Upper lobe of right lung (tissue), 1 donor: ENCODE measurements at places on chromosomes 7 and 10. TPM values are rescaled to one million over a fixed set of nuclear protein-coding genes. Genes with fewer than 3 reads are reported as not detected.

The LIPJ gene
- not detected for total RNA-seq

The BRI3 gene
- total RNA-seq, result 530 TPM

The TFEC gene
- 29.8 TPM for total RNA-seq

The FKBP9 gene
- 113 TPM for total RNA-seq

The TRPV6 gene
- total RNA-seq, result 0.38 TPM

The SPDYE9 gene
- not detected for total RNA-seq

- DNase-seq, result no peak
- H3K36me3 ChIP-seq, result no peaks in the 10 kb centered on the region
- no peak overlapping the region for H3K27ac ChIP-seq
- H3K27me3 ChIP-seq, result peaks cover 6% of the 10 kb centered on the region
- no peak overlapping the region for H3K4me3 ChIP-seq
Measured at GRCh38 chr10:77661674-77662073, 24.1 kb upstream of the KCNMA1 start.

DNA sequence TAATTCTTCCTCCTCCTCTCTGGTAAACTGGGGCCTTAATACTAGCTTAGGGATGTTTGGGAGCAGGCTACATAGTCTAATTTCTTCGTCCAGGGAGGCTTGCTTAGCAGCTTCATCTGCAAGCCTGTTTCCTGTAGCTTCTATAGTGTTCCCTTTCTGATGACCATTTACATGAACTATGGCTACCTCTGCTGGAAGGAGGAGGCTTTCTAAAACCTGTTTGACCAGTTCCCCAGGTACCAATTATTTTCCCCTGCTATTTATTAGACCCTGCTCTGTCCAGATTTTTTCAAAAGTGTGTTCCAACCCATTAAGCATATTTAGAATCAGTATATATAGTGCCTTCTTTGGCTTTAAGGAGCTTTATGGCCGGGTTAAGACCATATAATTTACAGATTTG, 38.8 kb upstream of the DNAH11 start:
- H3K4me3 ChIP-seq, result no peak overlapping the region
- DNase-seq, result no peak
- H3K36me3 ChIP-seq, result no peaks in the 10 kb centered on the region
- H3K27me3 ChIP-seq, result no peaks in the 10 kb centered on the region

DNA sequence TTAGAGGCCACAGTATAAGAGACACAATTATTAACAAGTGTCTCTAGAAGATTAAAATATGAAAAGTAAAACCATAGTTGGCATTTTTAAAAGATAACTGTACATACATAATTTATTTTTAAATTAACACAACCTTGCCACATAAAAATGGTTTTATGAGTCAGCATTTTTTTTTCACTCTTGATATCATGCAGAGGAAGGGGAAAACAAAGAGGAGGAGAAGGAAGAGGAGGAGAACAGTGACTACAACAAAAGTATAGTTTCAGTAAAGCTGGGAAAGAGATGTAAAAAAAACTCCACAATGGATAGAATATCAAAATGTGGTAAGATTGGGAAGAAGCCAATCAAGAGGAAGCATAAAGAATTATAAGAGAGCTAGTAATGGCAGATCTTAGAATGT, 34.0 kb downstream of the CH25H start:
- H3K27ac ChIP-seq, result no peak overlapping the region
- H3K4me3 ChIP-seq, result no peak overlapping the region
- H3K27me3 ChIP-seq, result no peaks in the 10 kb centered on the region

DNA sequence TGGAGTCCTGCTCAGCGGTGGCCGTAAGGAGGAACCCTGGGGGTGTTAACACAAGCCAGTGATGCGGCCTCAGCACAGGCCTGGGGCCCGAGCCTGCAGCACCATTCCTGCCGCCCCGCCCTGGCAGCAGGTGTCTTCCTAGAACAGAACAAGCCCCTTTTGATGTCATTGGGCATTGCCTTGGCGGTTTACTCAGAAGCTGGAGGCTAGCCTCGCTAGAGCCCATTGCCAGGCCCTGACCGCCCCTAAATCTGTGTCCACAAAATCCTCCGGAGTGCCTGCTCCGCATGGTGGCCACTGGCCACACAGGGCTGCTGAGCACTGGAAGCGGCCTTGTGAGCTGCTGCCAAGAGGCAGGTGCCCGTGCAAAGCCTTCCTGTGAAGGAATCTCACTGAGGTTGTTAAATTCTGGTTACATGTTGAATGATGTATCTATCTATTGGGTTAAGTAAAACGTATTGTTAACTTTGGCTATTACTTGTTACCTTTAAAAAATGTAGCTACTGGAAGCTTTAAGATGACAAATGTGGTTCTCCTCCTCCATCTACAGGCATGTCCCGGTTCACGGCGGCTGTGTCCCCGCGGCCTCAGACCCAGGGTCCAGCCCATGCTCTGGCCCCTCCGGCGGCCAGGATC, 1.2 kb upstream of the INPP5A start:
- H3K4me1 ChIP-seq, result peaks cover 30% of the 10 kb centered on the region
- peak; percentile 64 for DNase-seq
- no peaks in the 10 kb centered on the region for H3K27me3 ChIP-seq

DNA sequence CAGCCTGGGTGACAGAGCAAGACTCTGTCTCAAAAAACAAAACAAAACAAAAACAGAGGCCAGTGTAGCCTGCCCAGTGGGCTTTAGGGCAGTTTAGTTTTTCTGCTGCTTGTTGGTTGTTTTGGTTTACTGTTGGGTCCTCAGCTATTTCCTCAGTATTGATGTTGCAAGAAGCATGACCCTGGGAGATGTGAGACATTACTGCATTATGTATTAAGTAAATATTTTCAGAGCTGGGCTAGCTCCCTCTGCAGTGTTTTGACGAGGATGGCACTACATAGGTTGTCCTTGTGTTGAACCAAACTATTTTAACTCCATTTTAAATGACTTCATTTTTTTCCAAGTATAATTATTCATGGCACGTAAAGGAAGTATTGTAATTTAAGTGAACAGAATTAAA, 4.8 kb downstream of the AKAP9 start:
- no peaks in the 10 kb centered on the region for H3K27me3 ChIP-seq
- no peaks in the 10 kb centered on the region for H3K36me3 ChIP-seq
- H3K4me1 ChIP-seq, result peaks cover 34% of the 10 kb centered on the region
- no peak for DNase-seq
- H3K4me3 ChIP-seq, result no peak overlapping the region

GRCh38 chr10:62769574-62770242, 34.8 kb upstream of the ADO start:
- no peak for DNase-seq
- H3K4me3 ChIP-seq, result no peak overlapping the region
- peaks cover 4% of the 10 kb centered on the region for H3K4me1 ChIP-seq
- H3K27ac ChIP-seq, result no peak overlapping the region
- no peaks in the 10 kb centered on the region for H3K36me3 ChIP-seq

DNA sequence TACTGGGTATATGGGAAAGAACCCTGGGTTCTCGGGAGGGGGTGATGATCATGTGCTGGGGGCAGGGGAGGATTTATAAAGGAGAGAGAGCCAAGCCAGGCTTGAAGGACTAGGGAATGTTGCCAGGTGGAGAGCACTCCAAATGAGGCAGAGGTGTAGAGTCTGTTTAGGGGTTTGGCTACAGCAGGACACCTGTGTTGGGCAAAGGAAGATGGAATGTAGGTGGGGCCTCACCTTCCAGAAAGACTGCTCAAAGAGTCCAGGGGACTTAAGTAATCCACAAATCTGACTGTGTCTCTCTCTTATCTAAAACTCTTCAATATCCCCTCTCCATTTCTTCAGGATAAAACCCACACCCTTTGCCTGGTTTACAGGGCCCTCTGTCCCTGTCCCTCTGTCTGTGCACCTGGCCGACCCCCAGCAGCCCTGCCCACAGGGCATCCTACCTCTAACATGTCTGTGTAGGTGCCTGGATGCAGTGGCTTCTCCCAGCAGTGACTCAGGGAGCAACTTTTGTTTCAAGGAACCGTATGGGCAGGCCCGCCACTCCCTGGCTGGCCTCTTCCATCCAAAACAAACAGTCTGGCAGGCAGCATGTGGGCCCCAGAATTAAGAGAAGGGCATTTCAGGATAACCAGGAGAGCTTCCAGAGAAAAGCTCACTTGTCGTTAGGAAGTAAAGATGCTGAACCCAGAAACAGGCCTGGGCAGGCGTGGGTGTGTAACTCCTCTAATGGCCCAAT, 10.6 kb upstream of the PLEKHA1 start:
- H3K27ac ChIP-seq, result no peak overlapping the region
- H3K4me3 ChIP-seq, result no peak overlapping the region
- H3K4me1 ChIP-seq, result no peaks in the 10 kb centered on the region
- no peaks in the 10 kb centered on the region for H3K36me3 ChIP-seq
- DNase-seq, result no peak

DNA sequence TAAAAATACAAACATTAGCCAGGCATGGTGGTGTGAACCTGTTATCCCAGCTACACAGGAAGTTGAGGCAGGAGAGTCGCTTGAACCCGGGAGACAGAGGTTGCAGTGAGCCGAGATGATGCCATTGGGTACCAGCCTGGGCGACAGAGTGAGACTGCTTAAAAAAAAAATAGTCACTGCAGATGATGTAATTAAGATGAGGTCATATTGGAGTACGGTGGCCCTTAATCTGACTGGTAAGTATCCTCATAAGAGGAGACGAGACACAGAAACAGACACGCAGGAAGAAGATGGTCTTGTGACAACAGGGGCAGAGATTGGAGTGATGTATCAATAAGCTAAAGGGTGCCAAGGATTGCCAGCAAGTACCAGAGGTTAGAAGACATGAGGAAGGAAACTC, 156.0 kb downstream of the FAM107B start:
- no peak for DNase-seq
- H3K4me3 ChIP-seq, result no peak overlapping the region
- H3K4me1 ChIP-seq, result peaks cover 13% of the 10 kb centered on the region
- no peaks in the 10 kb centered on the region for H3K27me3 ChIP-seq
- H3K36me3 ChIP-seq, result no peaks in the 10 kb centered on the region
- H3K27ac ChIP-seq, result no peak overlapping the region

DNA sequence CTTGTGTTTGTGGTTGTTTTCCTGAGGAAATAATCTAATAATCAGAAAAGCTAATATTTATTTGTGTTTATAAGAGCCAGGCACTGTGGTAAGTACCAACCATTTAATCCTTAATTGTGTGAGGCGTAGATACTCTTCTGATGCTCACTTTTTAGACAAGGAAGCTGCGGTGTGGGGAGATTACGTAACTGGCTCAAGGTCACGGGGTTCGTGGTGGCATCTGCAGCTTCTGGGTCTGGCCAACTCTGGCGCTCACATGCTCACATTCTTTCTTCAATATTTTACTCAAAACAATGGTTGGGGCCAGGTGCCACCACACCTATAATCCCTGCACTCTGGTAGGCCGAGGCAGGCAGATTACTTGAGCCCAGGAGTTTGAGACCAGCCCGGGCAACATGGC, 77.6 kb downstream of the RALA start:
- H3K4me3 ChIP-seq, result no peak overlapping the region
- no peak overlapping the region for H3K27ac ChIP-seq
- no peaks in the 10 kb centered on the region for H3K27me3 ChIP-seq
- DNase-seq, result peak; percentile 73

GRCh38 chr10:20858292-20859124, 38.6 kb downstream of the NEBL start:
- DNase-seq, result no peak
- H3K27me3 ChIP-seq, result no peaks in the 10 kb centered on the region
- H3K4me1 ChIP-seq, result no peaks in the 10 kb centered on the region
- no peak overlapping the region for H3K27ac ChIP-seq

DNA sequence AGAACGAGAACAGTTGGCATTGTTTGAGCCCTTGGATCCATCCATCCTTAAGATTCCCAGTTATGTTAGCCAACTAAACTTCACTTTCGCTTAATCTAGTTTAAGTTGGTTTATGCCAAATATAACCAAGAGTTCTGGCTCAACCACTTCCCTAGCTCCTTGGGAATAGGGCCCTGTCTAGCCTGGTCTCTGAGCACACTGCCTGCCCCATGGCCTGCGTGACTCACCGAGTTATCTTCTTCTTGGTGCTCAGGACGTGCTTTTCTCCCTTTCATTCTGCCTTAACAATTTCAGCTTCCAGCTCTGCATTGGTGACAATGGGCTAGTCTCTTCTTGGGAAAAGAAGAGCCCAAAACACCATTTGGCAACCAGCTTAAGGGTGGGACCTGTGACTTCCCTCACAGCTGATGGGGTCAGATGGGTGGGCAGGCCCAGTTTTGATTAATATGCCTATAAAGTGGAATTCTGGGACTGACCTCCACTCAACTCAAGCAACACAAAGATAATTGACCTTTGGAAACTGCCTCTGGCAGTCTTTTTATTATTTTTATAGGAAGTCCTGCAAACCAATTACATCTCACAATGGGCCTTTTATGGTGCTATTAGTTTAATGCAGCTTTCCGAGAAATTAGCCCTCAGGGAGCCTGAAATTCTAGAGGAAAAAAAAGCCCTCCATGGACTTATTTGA, 126.4 kb downstream of the CFAP58 start:
- DNase-seq, result no peak
- H3K4me3 ChIP-seq, result no peak overlapping the region
- no peak overlapping the region for H3K27ac ChIP-seq
- peaks cover 10% of the 10 kb centered on the region for H3K27me3 ChIP-seq
- no peaks in the 10 kb centered on the region for H3K36me3 ChIP-seq

DNA sequence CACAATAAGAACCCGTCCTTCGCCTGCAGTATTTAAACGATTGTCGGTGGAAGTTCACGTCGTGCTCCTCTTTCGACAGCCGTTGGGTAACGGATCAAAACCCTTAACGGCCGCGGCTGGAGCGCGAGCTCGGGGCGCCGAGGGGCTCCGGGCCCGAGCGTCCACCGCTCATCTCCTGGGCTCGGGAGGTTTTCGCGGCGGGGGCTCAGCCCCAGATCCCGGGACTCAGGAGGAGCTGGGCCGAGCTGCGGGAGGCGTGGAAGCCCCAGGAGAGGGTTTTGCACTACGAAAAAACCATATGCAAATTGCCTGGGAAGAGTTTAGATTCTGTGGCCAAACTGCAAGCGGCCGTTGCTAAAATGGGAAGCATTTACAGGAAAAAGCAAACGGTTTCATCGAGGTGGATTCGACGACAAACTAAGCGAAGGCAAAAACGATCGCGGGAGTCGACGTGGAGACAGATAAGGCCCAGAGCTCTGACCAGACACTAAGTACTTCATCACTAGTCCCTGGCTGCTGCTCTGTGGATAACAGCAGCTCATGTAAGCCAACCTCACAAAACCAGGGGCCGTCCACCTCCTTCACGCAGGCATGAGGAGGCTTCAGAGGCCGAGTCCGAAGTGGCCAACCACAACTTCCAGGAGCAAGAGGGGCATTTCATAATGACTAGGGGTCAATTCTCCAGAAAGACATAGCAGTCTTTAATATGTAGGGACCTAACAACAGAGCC, 129.7 kb downstream of the MARCHF5 start:
- H3K4me1 ChIP-seq, result peaks cover 6% of the 10 kb centered on the region
- DNase-seq, result no peak
- peaks cover 20% of the 10 kb centered on the region for H3K27me3 ChIP-seq
- H3K36me3 ChIP-seq, result no peaks in the 10 kb centered on the region
- H3K27ac ChIP-seq, result no peak overlapping the region

GRCh38 chr7:2567679-2568278, 9.0 kb downstream of the IQCE start:
- no peak overlapping the region for H3K27ac ChIP-seq
- H3K4me1 ChIP-seq, result peaks cover 8% of the 10 kb centered on the region
- H3K4me3 ChIP-seq, result no peak overlapping the region
- H3K27me3 ChIP-seq, result no peaks in the 10 kb centered on the region
- no peak for DNase-seq

GRCh38 chr10:34015700-34016099, 681.2 kb upstream of the NRP1 start:
- no peak for DNase-seq
- no peaks in the 10 kb centered on the region for H3K4me1 ChIP-seq
- no peak overlapping the region for H3K4me3 ChIP-seq
- no peak overlapping the region for H3K27ac ChIP-seq

GRCh38 chr10:69757553-69758309, 44.0 kb upstream of the COL13A1 start:
- no peaks in the 10 kb centered on the region for H3K27me3 ChIP-seq
- no peaks in the 10 kb centered on the region for H3K36me3 ChIP-seq
- DNase-seq, result no peak
- peak overlapping the region; percentile 3 for H3K27ac ChIP-seq
